ENCODE measurements at places on chromosomes 6 and 20. TPM values are rescaled to one million over a fixed set of nuclear protein-coding genes. Genes with fewer than 3 reads are reported as not detected.

Gene SSTR4
- total RNA-seq: 0.55 TPM

Gene ZBTB46
- 12.5 TPM for total RNA-seq

DNA sequence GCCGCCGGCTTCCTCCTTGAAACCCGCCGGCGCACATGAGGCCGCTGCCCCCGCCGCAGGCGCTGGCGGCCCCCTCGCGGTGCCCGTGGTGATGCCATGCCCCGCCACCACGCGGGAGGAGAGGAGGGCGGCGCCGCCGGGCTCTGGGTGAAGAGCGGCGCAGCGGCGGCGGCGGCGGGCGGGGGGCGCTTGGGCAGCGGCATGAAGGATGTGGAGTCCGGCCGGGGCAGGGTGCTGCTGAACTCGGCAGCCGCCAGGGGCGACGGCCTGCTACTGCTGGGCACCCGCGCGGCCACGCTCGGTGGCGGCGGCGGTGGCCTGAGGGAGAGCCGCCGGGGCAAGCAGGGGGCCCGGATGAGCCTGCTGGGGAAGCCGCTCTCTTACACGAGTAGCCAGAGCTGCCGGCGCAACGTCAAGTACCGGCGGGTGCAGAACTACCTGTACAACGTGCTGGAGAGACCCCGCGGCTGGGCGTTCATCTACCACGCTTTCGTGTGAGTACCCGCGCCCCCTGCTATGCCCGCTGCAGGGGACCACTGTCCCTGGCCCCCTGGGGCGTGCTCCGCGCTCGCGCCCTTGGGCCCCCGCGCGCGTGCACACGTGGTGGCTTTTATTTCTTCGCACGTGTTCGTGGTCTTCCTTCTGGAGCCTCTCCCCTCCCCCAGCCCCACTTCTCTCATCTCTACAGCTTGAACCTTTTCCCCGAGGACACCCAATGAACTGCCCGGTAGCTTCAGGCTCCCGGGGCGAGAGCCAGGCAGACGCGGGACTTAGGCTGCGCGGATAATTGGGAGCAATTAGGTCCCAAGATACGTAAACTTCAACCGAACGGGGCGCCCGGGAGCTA is 453 bp downstream of the KCNQ5 start:
- peak; percentile 32 for DNase-seq

Gene LPA
- total RNA-seq: 7.2 TPM

- no peak for DNase-seq
Observed at GRCh38 chr20:21166801-21167200, 40.9 kb downstream of the KIZ start.

DNA sequence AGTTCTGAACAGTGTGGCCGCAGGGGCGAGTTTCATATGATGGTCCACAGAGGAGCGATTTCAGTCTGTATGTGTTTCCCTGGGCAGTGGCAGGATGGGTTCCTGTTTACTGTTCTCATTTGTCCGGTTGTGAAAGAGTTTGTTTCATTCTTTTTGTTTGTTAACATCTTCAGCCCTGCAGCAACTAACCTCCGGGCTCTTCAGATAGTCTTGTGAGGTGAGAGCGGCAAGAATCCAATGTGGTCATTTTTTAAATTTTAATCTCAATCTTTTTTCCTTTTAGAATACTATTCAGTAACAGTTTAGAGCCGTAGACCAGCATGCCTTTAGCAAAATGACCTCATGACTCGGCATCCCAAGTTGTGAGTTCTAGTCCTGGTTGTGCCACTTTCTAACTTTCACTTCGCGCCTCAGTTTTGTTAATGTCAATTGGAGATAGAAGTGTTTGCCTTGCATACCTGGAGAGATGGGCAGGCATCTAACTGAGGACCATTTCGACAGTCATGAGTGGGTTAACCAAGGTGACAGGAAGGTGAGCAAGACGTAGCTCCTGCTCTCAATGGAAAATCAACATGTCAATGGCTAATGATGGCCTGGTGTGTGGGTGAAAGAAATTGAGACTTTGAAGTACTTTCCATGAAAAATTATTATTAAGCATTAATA is 38.5 kb upstream of the PXDC1 start:
- DNase-seq: no peak

Data from testis (tissue), 5 donors.